ENCODE measurements at places on chromosomes 7 and 10.
A peak's percentile ranks its signal among the peaks of the same experiment; 100 is the strongest.

GRCh38 chr7:148437043-148437442, 153.5 kb upstream of the C7orf33 start:
- no peak for DNase-seq

GRCh38 chr10:79293841-79294581, 53.3 kb upstream of the PPIF start:
- no peak for DNase-seq

- DNase-seq = no peak
Observed at GRCh38 chr10:62031507-62031906, 130.0 kb downstream of the ARID5B start.

DNA sequence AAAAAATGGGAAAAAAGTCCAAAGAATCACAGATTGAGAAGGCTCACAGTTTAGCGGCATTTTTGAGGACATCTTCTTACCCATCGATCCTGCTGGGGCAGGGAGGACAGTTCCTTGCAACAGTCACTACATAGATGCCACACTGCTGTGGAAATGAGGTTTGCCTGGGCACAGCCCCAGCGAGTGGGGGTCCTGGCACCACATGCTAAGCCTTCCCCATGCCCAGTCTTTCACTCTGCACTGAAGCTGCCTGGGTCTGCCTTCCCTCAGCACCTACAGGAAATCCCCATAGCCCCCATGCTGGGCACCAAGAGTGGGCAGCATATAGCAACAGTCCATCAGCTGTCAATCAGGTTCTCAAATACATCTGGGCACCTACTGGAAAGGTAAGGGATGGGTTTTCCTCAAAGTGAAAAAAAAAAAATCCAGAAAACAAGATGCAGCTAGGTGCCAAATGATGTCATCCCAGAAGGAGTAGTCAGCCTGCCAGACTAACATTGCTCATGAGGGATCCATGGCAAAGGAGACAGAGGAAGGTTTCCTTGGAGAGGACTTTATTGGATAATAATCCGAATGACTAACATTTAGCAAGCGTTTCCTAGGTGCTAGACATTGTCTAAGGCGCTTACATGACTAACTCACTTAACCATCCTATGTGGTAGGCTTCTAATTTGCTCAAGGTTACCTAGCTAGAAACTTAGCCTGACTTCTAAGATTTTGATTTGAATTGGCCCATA, 125.7 kb upstream of the CXCL12 start:
- DNase-seq = no peak

GRCh38 chr10:50740293-50740648, 535 bp downstream of the ASAH2B start:
- peak; percentile 33 for DNase-seq

DNA sequence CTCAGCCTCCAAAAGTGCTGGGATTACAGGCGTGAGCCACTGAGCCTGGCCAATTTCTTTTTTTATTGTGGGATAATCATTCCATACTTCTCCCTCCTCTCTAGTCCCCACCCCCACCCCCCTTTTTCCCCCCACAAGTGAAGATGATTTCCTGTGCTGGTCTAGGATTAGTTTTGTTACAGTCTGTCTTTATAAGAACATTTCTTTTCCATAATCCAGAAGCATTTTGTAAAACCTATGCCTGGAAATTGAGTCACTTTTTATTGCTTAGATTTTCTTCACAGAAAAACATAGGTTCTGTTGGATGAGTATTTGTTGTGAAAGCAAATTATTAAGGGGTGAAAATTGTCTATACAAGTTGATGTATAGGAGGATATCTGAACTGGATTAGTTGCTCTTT, 98.9 kb downstream of the KAT6B start:
- no peak for DNase-seq

GRCh38 chr10:96017191-96017687, 26.1 kb upstream of the CCNJ start:
- peak; percentile 19 for DNase-seq

- DNase-seq = no peak
Observed at GRCh38 chr7:37290731-37291130, 157.9 kb downstream of the ELMO1 start.

DNA sequence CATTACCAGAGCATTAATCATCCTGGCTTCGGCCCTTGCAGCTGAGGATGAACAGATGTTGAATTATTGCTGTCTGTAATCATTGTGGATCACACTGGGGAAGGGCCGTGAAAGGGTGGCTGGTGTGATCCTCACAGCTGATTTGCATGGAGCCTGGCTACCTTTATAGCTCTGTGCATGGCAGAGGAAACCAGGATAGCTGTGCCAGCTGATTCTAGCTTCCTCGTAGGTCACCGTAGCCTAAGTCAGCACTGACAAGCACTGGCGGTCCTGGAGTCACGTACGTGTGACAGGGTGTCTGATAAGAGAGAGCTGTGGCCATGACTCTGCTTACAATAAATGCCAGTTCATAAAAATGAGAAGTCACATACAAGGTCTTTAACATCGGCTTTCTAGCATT, 76.5 kb downstream of the INSYN2A start:
- no peak for DNase-seq

GRCh38 chr7:140212100-140212881, 35.5 kb upstream of the KDM7A start:
- no peak for DNase-seq

GRCh38 chr10:103202319-103202718, 9.2 kb upstream of the NT5C2 start:
- no peak for DNase-seq

DNA sequence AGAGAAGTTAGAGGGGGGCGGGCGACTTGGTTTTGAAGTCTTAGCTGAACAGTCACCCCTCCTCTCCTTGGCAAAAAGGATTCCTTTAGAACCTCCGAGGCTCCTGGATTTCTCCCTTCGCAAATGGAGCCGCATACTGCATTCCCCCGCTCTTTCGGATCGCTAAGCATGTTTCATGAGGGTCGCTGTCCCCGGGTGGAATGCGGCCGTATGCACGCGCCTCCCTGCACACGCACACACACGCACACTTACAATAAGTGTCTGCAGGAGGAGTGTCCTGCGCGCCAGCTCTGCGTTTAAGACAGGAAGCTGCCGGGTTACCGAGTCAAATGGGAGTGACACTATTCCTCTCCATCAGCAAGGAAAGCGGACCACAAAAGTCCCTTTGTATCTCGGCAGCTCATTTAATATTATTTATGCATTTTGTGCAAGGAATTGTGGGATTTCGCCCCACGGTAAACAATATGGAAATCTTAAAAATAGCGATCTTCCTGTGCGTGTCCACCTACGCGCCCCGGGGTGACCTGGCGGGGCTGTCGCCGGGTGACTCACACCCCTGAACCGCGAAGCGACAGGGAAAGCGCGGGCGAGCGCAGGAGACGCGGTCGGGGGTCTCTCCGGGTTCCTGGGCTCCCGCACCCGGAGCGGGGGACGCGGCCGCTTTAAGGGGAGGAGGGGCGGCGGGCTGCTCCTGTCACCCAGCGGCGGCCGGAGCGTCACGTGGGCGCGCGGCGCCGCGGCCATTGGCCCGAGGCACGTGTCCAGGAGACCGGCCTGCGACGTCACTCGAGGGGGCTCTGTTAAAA, 988 bp upstream of the EN2 start:
- DNase-seq = peak; percentile 89

DNA sequence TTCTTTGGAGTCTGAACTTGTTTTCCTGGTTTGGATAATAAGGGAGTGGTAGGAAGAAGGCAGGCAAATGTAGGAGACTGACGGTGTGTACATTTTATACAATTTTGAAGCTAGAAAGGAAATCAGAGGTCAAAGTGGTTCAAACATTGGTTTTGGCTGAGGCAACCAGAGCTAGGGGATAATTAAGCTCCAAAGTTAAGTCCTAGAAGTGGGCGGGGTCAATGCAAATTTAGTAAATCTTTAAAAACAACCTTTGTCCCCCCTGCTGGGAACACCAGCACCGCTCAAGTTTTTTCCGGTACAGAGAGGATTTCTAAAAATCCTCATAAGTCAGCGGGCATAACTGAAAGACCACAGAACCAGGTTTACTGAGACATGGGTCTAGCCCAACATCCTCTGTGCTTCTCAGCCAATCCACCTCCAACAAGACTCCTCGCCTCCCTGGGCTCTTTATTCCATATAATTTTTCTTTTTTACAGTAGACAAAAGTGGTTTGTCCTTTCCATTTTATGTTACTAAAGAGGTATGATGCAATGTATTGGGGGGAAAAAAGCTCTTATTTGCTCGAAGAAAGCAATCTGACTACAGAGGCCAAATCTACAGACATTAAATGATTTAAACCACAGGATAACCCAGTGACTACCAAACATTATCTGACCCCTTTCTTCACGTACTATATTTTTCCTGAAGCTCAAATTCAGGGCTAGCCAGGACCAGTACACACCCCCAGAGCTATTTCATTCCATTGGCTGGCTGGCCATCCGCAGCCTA, 1.6 kb downstream of the GLUD1 start:
- peak; percentile 27 for DNase-seq

DNA sequence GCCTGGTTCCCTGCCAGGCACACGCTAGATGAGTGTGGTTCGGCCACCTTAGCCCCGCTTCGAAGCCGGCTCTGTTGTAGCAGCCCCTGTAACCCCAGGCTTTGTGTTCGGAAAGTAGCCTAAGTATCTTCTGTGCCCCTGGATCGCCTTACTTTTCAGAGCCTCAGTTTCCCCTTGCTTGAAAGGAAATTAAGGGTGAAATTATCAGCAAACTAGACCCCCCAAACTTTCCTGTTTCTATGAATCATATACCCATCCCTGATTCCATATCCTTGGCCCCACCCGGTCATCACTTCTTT, 312 bp downstream of the PDCD11 start:
- no peak for DNase-seq

GRCh38 chr7:8201846-8202441, 60.0 kb downstream of the ICA1 start:
- DNase-seq = no peak

- no peak for DNase-seq
Observed at GRCh38 chr7:133016604-133017003, 65.3 kb downstream of the CHCHD3 start.

GRCh38 chr10:104406715-104407650, 53.4 kb downstream of the CFAP58 start:
- DNase-seq = no peak

GRCh38 chr10:68471586-68472408, at the start of gene DNA2:
TSS of gene DNA2 (minus strand) at chr10:68471973. CDS start at chr10:68471864, 109 bp downstream.
- peak; percentile 82 for DNase-seq

- peak; percentile 71 for DNase-seq
Observed at GRCh38 chr10:44385026-44385695, at the start of gene CXCL12. TSS of gene CXCL12 (minus strand) at chr10:44385097. CDS start at chr10:44385005, 92 bp downstream.

GRCh38 chr7:24722386-24723177, 34.7 kb downstream of the GSDME start:
- no peak for DNase-seq

Measured in femur (tissue), 1 donor.